ENCODE measurements at places on chromosomes 16 and 17. TPM values are rescaled to one million over a fixed set of nuclear protein-coding genes. Genes with fewer than 3 reads are reported as not detected.
A peak's percentile ranks its signal among the peaks of the same experiment; 100 is the strongest.

Gene FAM20A
- 7.9 TPM for total RNA-seq

Gene MVP
- 82.4 TPM for total RNA-seq

Gene CLN3
- total RNA-seq, result 11.4 TPM

Gene ERN2
- total RNA-seq, result not detected

Gene NUFIP2
- 48.3 TPM for total RNA-seq

Gene CYBA
- 58.9 TPM for total RNA-seq

Gene ZNF597
- total RNA-seq, result 1.4 TPM

Gene ALOX12B
- total RNA-seq, result not detected

Gene HASPIN
- 0.16 TPM for total RNA-seq

Gene MARVELD3
- total RNA-seq, result not detected

Gene GAS2L2
- 0.47 TPM for total RNA-seq

DNA sequence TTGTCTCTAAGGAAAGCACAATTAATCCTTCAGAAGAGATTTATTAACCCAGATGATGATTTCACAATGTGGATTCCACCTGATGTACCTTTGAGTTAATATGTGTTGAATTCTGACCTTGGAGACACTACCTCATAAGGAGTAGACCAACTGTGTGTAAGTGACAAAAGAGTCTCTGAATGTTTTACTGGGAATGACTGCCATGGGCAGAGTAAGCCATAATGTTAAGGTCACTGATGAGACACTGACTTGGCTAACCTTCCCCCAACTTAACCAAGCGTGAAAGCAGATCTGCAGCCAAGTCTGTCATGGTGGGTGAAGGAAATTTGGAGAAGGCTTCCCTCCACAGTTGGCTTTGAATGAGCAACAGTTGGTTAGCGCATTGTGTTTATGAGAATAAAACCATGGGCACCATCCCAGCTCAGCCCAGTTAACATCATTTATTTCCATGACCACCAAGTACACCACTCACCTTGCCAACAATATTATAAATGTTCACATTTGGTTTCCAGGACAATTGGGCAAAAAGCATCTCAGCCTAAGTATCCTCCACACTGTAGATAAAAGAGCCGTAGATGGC, 618.5 kb downstream of the KCNJ2 start:
- DNase-seq, result no peak

DNA sequence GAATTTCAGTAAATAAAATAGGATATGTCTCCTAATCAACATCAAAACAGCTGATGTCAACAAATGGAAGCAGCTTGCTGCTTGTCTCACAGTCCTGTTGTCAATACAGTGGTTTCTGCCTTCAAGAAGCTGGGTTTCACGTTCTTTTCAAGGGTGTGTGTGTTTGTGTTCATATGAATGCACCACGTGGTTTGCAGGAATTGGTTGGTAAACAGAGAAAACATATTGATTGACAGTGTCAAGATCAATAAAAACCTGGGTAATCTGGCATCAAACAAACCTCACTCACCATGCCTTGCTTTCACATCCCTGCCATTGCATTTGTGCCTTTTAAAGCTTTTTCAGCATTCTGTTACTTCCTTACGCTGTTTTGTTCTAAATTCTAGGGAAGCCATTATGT, 585.7 kb upstream of the CA10 start:
- DNase-seq, result no peak

DNA sequence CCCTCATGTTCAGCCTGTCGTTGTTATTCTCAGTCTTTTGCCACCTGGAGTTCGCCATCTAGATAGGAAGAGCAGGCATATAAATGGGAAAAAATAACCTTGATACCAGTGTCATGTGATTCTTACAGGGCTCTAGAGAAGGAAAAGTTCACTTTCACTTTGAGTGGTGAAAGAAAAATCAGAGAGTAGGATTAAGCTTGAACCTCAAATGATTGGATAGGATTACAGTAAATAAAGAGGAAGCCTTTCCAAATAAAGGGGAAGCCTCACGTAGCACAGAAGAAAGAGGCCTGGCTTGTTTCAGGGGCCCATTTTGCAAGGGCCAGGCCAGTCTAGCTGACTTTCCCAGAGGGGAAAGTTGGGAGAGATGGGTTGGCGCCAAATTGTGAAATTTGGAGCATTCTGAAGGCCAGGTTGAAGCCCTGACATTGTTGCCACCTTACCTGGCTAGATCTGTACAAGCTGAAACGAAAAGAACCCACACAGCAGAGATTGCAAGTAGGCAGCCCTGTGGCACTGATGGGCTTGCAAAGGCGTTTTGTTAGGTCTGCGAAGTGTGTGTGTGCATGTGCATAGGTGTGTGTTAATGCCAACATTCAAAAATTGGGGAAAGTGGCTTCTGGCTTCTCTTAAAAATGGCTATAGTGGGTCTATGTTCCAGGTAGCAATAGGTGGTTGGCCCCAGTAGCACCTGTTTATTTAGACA, 38.8 kb downstream of the TMC6 start:
- no peak for DNase-seq

GRCh38 chr17:72460711-72461110, 339.9 kb downstream of the SOX9 start:
- no peak for DNase-seq

- DNase-seq, result no peak
Measured at GRCh38 chr17:11986942-11987329, 10.3 kb downstream of the ZNF18 start.

DNA sequence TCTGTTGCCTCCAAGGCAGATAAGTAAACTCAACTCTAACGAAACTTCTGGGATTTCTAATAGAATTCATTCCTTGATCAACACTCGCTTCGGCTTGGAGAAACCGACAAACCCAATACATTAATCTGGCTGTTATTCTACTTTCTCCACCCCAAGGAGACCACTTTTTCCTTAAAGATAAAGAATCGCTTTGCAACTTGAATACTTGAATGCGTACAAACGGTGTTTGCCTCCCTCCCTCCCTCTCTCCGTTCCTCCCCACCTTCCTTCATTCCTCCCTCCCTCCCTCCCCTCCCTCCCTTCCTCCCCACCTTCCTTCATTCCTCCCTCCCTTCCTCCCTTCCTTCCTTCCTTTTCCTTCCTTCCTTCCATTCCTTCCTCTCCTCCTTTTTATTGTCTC, 432.6 kb downstream of the HAPSTR1 start:
- no peak for DNase-seq

GRCh38 chr16:84822990-84823389, 3.2 kb downstream of the CRISPLD2 start:
- no peak for DNase-seq

- DNase-seq, result no peak
Measured at GRCh38 chr16:82651921-82652601, 25.3 kb downstream of the CDH13 start.

GRCh38 chr16:25217112-25217511, 365 bp downstream of the AQP8 start:
- DNase-seq, result no peak

DNA sequence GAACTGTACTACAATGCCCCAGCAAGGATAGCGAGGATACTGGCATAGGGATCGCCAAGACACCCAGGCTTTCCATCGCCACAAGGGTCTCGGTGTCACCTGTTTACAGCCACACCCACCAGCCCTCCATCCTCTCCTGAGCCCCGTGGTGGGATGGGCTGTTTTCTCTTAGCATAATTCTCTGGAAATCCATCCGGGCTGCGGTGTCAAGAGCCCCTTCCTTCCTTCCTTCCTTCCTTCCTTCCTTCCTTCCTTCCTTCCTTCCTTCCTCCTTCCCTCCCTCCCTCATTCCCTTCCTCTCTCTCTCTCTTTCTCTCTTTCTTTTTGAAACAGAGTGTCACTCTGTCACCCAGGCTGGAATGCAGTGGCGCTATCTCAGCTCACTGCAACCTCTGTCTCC, 36.0 kb upstream of the BAHCC1 start:
- DNase-seq, result no peak

DNA sequence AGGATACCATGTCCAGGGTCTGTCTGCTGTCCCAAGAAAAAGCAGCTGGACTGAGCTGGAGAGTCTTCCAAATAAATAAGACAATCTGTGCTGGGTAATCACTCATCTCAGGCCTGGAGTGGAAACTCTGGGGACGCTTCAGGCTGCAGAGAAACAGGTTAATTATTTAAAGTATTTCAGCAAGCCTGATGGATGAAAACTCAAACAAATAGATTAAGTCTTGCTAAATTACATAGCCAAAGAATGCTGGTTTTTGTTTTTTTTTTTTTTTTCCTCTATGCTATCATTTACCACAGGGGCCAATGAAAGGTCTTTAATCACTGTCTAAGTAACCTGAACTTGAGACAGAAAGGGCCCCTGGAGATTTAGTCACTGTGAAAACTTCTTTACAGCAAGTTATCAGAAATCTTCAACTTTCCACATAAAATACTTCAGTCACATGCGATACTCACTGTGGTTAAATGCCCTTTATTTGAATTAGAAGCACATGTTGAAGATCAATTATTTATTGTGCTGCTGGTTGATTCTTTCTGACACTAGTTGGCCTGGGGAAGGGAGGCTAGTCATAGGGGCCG, 31.0 kb upstream of the KCNJ2 start:
- DNase-seq, result no peak

GRCh38 chr17:56157845-56158244, 4.6 kb downstream of the ANKFN1 start:
- DNase-seq, result no peak

DNA sequence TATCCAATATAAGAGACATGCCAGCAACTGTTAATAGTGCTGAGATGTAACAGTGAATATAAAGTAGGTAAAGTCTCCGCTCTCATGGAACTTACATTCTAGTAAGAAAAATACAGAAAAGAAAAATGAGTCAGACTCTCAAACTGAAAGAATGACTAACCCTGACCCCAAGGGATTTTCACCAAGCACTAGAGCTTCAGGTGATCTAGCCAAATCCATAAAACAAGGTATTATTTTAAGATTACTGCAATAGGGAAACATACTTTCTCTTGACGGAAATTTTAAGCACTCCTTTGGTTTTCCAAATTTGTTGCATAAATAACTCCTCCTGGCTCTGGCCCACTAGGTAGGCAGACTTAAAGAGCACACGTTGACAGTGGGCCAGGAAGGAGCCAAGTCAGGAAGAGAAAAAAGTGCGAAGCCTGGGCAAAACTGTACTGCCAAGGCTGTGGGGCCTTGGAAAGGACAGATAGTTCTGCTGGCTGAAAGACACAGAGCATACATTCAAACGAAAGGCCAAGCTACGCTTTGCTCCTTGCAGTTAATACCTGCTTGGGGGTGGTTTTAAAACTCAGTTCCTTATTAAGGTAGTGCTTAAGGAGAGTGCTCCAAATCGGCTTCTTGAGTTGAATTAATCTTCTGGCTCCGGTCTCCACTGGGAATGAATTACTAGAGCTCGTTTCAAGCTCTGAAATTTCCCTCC, 1.4 kb downstream of the GOT2 start:
- no peak for DNase-seq

GRCh38 chr17:61828694-61829093, 34.6 kb downstream of the BRIP1 start:
- no peak for DNase-seq

- DNase-seq, result no peak
Measured at GRCh38 chr16:81539009-81539758, 94.6 kb downstream of the CMIP start.

DNA sequence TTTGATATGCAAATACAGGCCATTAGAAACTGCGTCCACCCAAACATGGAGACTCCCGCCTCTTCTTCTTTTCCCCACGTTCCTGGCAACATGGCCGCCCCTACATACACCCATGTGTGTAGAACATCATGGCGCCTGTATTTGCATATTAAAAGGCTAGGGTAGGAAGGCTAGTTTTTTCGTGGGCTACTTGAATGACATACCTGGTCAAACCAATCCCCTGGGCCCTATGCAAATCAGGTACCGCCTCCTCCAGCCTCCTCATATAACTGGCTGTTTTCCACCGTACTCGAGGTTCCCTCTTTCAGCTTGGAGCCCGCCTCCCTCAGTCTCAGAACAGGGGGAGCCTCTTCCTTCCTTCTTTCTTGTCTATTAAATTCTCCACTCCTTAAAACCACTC, 840 bp upstream of the CD300LB start:
- DNase-seq, result peak; percentile 46

GRCh38 chr17:42163113-42163512, 8.3 kb upstream of the RAB5C start:
- DNase-seq, result no peak

- peak; percentile 64 for DNase-seq
Measured at GRCh38 chr17:59837308-59838051, 55.3 kb downstream of the TUBD1 start.
